ENCODE measurements at places on chromosomes 13 and 19.

DNA sequence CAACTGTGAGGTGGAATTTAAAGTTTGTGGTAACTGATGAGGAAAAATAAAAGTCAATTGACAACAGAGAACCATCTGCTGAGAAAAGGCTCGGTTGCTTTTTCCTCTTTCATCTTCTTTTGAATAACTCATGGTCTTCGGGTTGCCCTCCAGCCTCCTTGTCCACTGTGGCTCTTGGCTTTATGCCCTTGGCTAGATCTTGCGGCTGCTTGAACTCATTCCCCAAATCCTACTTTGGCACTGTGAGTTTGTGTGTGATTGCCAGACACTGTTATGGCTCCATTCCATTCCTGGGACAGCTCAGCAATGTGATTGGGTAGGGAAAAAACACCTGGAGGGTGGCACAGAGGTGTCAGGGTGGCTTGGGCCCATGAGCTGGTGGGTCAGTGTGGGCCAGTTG lies 387.4 kb downstream of the DLEU7 start:
- no peak for DNase-seq

DNA sequence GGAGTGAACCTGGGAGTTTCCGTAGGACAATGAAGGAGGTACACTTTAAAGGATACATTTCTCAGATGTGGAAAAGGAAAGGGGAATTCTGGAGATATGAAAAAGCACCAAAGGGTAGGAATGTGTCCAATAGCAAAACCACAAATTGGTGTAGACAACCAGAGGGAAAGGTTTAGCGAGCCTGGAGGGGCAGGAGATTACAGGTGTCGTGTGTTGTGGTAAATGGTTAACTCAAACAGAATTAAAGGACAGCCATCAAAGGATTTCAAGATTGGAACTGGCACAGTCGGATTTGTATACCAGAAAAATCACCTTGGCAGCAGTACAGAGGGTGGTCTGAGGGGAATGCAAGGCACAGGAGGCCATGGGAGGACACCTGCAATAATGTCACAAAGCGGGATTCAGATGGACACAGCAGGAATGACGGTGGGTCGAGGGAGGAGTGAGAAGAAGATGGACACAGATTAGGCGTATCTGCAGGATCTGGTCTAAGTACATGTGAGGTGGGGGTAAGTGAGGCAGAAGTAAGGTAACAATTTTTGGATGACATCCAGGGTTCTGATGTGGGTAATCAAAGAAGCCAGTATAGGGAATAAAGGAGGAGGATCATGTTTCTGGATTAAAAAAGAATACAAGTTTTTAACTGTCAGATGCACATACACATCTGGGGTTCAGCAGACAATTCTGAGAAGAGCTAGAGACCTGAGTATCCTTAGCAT lies 361.6 kb downstream of the KLF12 start:
- no peak for DNase-seq

- DNase-seq = no peak
These were observed 117.2 kb downstream of the UBL3 start for GRCh38 chr13:29733147-29733611.

- no peak for DNase-seq
These were observed 111.5 kb downstream of the DNAJC15 start for GRCh38 chr13:43134868-43135267.

- DNase-seq = no peak
These were observed 1384.1 kb downstream of the UQCRFS1 start for GRCh38 chr19:27828829-27829228.

- DNase-seq = no peak
These were observed 1.5 kb downstream of the KLK11 start for GRCh38 chr19:51024924-51025323.

Measured in activated CD8-positive, alpha-beta memory T cell treated with anti-CD3 and anti-CD28 coated beads for 1 hour (primary cell).